GM13977 (cell line): ENCODE measurements at places on chromosomes 5 and 9.

- no peak for DNase-seq
These were observed 979.9 kb upstream of the DMAC1 start for GRCh38 chr9:8779478-8779877.

GRCh38 chr9:70600506-70600905 lies 186.0 kb upstream of the KLF9 start:
- no peak for DNase-seq

- no peak for DNase-seq
These were observed 41.5 kb upstream of the MACIR start for GRCh38 chr5:103217101-103217500.

- no peak for DNase-seq
These were observed 321.2 kb downstream of the CDH12 start for GRCh38 chr5:22531986-22532385.

DNA sequence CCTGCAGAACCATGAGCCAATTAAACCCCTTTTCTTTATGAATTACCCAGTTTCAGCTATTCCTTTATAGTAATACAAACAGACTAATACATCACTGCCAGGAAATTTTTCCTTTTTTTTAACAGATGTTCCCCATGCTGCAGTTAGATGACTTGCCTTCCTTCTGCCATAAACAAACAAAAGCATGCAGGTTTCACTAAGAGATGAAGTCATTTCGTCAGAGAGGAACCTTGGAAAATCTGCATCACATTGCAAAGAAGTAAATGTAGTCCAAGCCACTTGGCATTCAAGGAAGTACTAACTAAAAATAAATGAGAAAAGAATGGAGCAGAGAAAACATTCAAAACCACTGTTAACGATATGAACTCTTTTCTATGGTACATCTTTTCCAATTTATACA lies 194.1 kb upstream of the EFNA5 start:
- no peak for DNase-seq
